Adrenal gland (tissue), 19 donors: ENCODE measurements at places on chromosomes 6 and 20. TPM values are rescaled to one million over a fixed set of nuclear protein-coding genes. Genes with fewer than 3 reads are reported as not detected.

Gene CCN6
- total RNA-seq: not detected

Gene MYL9
- total RNA-seq: 241 TPM

Gene METTL24
- total RNA-seq: 4.0 TPM

Gene BEND6
- 1.4 TPM for total RNA-seq

Gene IPCEF1
- total RNA-seq: 1.2 TPM
